ENCODE measurements at places on chromosomes 2 and 18.
A peak's percentile ranks its signal among the peaks of the same experiment; 100 is the strongest.

- no peak for DNase-seq
Measured at GRCh38 chr18:53025247-53025646, 685.2 kb downstream of the DCC start.

DNA sequence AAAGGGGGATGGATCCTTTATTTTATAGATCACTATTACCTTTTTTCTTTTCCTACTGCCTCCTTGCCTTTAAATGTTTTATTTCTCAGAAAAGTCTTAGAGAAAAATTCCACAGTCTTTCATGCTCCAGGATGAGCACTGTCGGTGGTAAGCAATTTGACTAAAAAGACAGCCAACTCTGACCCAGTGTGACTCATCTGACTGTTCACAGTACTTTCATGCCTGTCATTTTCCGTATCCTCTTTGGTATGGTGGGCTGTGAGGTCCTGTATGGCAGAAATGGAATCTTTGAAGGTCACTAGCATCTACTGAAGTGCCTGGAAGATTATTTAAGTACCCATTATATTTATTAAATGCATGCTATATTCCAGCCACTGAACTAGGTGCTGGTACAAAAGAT is 2.1 kb upstream of the RFTN2 start:
- DNase-seq = no peak

DNA sequence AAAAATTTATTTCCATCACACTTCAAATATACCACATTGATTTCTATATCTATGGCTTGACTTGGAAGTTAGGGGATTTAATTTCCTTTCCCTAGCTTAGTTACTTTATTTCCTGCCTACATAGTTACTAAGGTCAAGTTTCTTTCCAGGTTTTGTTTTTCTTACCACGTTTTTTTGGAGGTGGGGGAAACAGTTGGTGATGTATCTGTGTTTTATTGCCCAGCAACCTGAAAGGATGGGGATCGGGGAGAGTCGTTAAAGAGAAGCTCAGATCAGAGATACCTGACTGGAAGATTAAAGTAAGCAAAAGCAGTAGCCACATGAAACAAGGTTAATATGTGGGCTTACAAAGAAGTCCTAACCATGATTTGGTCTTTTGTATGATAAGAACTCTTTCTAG is 127.8 kb downstream of the OSBPL6 start:
- no peak for DNase-seq

DNA sequence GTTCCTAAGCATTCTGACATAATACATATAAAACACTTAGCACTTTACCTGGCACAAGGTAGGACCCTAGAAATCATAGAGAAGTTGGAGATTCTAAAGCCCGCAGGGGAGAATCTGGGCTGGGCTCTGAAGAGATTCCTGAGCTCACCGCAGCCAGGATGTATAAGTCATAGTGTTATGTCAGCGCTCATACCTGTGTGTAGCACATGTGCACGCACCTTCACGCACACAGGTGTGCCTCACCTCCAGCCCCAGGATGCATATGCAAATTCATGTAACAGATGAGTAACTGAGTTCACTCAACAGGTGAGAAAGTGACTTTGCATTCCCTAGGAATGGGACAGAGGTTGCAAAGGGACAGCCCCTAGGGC is 7.9 kb upstream of the SDC1 start:
- no peak for DNase-seq

DNA sequence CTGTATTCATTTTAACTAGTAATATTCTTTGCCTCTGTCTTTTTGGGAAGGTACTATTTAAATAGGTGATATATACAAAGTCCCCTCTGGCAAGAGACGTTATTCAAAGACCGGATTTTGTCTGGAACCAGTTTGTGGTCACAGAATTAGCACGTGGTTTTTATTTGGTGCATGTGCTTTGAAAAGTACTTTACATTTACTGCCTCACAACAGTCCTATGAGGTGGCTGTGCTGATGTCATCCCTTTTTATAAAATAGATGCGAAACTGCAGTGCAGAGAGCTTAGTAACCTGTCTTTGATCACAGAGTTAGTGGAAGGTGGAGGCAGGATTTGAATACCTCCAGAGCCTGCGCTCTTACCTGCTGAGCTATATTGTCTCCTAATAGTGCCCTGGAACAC is 4.0 kb downstream of the LPIN1 start:
- peak; percentile 84 for DNase-seq

GRCh38 chr2:70655786-70656185 is 102.2 kb upstream of the TGFA start:
- DNase-seq = no peak

DNA sequence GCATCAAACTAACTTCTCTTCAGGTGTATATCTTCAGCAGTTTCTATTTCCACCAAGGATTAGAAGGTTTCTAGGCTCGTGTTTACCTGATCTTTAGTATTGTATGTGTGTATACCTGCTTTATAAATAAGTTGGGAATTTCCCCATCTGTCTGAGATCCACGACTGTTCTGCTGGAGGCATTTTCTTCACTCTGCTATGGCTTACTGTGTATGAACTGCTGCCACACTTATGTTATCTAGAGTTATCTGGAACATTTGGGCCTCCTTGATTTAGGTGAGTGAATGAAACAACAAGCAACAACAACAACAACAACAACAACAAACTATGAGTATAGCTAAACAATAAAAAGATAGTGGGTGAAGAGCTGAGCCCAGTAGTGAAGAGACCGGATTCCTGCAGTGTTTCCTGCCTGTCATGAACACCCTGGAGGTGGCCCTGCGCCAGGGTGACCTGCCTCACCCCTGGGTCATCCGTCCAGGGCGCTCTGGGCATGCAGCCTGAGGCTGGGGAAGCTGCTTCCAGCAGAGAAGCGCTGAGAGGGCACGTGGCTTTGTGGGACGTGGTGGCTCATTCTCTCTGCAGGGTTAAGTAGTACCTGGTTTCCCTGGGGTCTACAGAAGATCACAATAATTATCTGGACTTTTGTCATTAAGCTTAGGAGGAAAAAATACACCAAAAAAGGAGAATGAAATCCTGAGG is 56.1 kb upstream of the GATA6 start:
- DNase-seq = no peak

GRCh38 chr18:47968006-47968676 is 37.7 kb upstream of the SMAD2 start:
- DNase-seq = no peak

- DNase-seq = no peak
Measured at GRCh38 chr2:32136097-32136496, 29.6 kb upstream of the SLC30A6 start.

GRCh38 chr2:9975328-9975727 is 23.8 kb downstream of the GRHL1 start:
- no peak for DNase-seq

GRCh38 chr2:45830322-45830721 is 178.8 kb downstream of the PRKCE start:
- no peak for DNase-seq

DNA sequence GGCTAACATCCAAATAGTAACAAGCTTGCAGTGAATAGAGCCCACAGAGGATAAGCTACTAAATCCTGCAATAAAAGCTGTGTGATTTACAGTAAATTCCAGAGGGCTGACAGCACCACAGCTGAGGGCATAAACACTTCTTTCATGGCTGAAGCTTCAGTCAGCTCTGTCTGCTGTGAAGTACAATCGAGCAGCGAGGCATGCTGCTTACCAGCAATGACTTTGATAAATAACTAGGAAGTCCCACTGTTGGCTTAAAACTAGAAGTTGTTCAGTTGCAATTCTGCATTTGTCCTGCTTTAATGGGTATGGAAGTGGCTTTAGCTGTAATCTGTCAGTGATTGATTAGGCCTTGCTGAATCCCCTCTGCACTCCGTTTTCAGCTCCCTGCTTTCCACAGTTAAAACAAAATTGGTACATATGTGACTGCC is 65.2 kb upstream of the FIGN start:
- DNase-seq = no peak

DNA sequence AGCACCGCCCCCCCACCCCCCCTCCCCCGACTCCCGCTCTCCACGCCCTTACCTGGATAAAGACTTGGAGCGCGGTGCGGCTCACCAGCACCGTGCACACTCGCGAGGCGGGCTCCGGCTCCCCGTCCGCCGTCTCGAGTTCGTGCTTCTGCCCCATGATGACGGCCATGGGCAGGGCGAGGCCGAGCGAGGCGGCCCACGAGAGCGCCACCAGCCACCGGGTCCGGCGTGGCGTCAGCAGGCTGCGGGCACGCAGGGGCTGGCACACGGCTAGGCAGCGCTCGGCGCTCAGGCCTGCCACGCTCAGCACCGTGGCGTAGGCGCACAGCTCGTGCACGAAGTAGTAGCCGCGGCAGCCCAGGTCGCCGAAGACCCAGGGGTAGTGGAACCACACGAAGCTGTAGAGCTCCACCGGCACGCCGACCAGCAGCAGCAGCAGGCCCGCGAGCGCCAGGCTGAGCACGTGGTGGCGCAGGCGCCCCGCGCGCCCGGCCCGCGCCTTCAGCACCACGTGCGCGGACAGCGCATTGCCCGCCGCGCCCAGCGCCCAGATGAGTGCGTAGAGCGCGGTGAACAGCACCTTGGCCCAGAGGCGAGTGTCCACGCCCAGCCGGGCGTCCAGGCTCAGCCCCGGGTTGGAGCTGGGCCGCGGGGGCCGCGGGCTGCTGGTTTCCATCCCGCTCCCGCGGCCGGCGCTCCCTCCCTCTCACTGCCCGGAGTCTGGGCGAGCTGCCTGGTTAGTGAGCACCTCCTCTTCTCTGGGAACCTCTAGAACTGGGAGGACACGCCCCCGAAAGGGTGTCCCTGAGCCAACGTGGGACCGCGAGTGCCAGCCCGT is at the start of gene NTSR2:
TSS of gene NTSR2 (minus strand) at position 742 of the 838 bp plus-strand sequence. CDS start at position 676, 66 bp downstream.
- DNase-seq = no peak

DNA sequence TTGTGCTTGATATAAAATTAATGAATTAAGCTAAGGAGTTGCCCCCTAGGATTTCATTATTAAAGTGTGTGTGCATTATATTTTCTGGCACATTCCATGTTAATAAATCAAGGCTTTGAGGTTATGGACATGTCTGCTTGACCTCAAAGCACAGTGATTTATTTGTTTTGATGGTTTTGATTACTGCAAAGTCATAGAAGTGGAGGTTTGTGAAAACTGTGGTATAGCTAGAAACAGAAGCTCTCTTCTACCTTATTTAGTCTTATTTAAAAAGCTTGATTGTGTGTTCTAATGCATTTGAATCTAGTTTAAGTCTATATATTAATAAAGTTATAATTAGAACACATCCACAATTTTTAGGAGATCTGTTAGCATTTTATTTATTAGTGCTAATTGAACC is 32.2 kb downstream of the DOK6 start:
- DNase-seq = no peak

- no peak for DNase-seq
Measured at GRCh38 chr2:65708086-65708485, 275.7 kb upstream of the SPRED2 start.

DNA sequence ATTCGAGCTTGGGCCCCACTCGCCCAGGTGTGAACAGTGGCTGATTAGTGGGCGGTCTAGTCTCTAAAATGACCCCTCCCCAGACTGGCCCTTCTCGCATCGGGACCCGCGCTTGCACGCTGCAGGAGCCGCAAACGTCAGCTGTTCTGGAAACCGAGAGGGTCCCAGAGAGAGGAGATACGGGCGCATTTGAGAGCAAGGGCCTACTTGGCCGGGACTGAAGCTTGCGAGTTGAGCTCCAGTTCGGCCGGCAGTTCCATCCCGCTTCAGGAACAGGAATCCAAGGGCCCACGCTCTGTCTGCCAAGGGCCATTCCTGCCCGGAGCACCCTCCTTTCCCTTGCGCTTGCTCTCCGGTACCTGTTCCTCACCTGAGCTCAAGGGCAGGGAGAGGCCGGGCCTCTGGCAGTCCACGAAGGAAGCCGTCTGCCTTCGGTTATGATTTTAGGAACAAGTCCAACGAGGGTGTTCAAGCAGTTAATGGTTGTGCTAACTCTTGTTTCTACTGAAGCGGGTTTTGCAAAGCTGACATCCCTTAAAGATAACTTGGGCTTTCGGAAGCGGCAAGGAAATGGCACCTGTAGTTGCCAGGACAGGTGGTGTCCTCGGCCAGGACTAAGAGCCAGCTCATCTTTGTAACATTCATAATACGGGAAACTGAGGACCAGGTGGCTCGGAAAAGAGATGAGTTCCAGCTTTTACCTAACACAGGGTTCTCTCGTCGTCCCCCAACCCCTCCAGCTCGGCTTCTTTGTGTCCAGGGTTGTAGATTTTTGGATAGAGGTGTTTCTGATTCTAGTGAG is 3.9 kb upstream of the DLX1 start:
- no peak for DNase-seq

- DNase-seq = no peak
Measured at GRCh38 chr2:59168766-59169165, 927.6 kb upstream of the FANCL start.

- peak; percentile 89 for DNase-seq
Measured at GRCh38 chr2:177169810-177170514, 42.6 kb upstream of the HNRNPA3 start.

DNA sequence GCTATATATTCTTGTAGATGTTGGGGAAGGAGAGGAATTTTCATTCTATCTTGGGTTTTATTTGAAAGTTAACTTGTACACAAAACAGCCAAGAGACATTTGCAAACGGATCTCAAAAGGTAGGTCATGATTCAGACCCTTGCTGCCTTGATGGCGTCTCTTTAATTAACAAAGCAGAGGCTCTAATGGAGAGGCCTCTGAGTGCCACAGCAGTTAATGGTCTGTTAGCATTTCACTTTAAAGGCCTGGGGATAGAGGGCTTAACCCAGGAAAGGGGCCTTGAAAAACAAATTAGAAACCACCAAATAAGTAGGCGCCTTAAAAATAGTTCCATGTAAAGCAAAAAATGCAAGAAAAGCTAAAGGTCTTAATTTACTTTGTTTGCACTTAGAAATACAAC is 836.9 kb upstream of the CELF4 start:
- no peak for DNase-seq

DNA sequence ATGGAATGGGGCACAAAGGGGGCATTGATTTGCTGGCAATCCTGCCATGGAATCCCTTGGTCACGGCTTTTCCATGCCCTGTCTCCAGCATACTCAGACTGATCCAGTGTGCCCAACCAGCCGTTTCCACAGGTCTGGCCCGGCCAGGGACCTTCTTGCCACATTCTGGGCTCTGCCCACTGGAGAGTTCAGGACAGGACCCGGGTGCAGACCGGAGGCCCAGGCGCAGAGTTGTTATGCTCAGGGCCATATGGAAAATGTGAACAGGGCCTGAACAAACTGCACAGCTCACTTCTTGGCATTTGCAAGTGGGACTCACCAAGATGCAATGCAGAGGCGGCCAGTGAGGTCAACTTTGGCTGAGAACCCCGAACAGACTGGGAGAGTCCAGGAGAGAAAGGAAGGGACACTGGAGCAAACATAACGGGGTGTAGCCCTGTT is 15.6 kb upstream of the ASAP2 start:
- no peak for DNase-seq

- no peak for DNase-seq
Measured at GRCh38 chr2:204268971-204269370, 276.3 kb upstream of the PARD3B start.

DNA sequence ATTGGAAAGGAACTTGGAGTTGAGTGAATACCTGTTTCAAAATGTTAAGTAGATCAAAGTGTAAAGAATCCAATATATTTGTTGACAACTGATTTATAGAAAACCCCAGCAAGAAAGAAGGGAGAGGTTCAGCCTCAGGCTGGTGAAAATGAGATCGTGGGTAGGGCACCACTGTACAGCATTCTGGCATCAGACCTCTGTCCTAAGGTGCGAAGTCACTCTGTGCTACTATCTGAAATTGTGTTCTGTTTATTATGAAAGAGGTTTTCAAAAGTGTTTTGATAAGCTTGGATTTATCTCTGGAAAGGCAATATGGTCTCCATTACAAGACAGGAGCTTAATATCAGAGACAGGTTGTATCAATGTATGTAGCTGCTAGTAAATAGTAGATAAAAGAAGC is 80.5 kb upstream of the MAP4K3 start:
- no peak for DNase-seq

- no peak for DNase-seq
Measured at GRCh38 chr2:3584076-3584475, 9.0 kb downstream of the RPS7 start.

GRCh38 chr2:160842286-160842685 is 317.9 kb upstream of the TANK start:
- DNase-seq = no peak

Data from GM12865 (cell line).